WTC11 (cell line): ENCODE measurements at places on chromosomes 7 and 10.

DNA sequence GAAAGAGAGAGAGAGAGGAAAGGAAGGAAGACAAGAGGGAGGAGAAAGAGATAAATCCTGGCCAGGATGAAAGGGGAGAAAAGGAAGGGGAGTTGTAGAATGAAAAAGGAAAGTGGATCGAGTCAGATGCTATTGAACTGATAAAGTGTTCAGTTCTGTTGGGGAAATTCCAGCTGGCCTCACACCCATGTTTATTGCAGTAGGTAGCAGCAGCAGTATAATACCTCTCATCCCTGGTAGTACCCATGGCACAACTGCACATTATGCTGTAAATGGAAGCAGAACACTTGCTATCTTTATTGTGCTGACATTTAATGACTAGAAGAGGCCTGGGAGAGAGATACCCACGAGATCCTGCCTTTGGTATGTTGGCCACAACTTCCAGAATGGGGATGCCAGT lies 178.1 kb downstream of the EVX1 start:
- no peak for DNase-seq

GRCh38 chr10:61894133-61894532 lies 7.4 kb upstream of the ARID5B start:
- DNase-seq: no peak

GRCh38 chr10:89853781-89854191 lies 152.4 kb downstream of the KIF20B start:
- DNase-seq: peak; percentile 81

- DNase-seq: no peak
These were observed 5.9 kb upstream of the SUN1 start for GRCh38 chr7:826230-826917.

DNA sequence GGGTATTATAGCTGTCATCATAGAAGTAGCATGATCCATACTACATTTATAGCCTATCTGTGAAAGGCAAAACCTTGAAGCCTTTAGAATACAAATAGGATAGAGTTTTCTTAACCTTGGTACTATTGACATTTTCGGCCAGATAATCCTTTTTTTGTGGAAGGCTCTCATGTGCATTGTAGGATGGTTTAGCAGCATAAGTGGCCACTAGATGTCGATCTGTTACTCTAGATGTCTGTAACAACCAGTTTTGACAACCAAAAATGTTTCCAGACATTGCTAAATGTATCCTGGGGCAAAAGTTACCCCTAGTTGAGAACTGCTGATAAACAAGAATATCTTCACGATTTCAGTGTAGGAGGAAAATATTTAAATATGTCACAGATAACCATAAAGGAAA lies 319.4 kb upstream of the GALNT17 start:
- no peak for DNase-seq

- DNase-seq: no peak
These were observed 24.8 kb downstream of the TBC1D12 start for GRCh38 chr10:94427166-94427565.

DNA sequence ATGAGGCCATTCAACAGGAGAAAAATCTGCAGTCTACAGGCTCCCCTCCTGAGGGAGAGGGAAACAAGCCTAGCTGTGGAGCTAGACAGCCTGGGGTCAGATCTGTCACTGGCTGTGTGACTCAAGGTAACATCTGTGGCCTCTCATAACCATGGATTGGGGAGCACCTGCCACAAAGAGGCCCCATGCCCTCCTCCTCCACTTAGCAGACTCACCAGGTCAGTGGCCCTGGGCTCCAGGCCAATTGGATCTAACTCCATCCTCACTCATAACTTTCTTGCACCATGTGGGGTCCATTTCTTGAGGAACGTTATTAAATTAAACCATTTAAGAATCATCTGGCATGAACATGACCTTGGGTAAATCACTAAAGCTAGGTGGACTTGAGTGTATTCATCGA lies 1.8 kb downstream of the GDF10 start:
- DNase-seq: no peak

DNA sequence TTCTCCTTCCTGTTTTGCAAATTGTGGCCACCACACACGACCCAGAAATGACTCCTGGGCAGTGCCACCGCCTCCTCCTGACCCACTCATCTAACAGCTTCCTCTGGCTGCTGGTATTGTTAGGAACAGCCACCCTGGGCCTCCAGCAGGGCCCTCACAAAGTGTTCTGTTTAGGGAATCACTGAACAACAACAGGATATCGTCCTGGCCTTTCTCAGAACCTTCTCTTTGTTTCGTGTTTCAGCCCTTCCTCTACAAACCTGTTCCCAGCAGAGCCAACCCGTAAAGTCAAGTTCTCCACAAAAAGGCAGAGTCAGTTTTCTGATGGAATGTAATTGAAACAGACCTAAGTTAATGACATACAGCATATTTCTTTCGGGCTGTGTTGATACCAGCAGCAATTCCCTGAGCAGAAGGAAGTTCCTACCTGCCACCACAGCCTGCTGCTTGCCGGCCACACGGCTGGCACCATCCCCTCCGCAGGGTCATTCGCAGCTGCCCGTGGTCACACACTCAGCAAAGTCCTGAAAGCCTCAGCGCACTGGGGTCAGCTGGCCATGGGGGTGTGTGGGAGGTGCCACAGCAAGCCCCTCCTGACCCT lies 91.7 kb upstream of the PITRM1 start:
- DNase-seq: no peak

DNA sequence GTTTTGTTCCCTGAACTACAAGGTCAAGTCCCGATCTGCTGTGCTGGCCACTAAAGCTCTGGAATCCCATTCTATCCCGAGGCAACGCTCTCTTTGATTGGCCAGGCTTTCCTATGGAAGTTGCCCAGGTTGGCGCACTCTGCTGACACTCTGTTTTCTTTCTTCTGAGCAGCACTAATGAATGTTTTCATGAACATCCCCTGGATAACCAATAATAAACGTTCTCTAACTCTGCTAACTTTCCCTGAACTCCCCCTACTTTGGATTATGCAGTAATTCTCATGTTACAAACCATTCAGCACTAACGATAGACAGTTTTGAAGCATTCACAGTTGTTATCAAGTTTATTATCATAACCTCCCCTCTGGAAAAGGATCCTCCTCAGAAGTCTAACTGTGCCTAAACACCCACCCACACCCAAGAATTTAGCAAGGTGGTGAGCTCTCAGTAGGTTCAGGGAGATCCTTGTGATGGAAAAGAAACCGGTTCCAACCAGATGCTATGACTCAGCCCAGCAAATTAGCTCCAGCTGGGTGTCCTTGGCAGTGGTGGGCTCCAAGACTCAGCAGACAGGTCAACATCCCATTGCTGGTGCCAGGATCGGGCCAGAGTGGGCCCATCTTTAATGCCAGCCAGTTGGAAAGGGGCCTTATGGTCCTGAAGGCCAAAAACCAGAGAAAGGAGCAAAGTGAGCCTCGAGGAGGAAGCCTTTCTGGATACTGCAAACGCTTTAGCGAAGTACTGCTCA lies 68.4 kb downstream of the CREB3L2 start:
- DNase-seq: no peak

GRCh38 chr7:128841171-128841690 lies 11.0 kb downstream of the FLNC start:
- no peak for DNase-seq

GRCh38 chr7:80678707-80679106 lies 40.3 kb downstream of the CD36 start:
- DNase-seq: no peak

GRCh38 chr10:103280506-103280905 lies 3.6 kb downstream of the INA start:
- DNase-seq: no peak

- DNase-seq: no peak
These were observed 259.0 kb downstream of the WDR37 start for GRCh38 chr10:1315178-1315577.

GRCh38 chr7:26441002-26441521 lies 149.4 kb downstream of the SNX10 start:
- no peak for DNase-seq

DNA sequence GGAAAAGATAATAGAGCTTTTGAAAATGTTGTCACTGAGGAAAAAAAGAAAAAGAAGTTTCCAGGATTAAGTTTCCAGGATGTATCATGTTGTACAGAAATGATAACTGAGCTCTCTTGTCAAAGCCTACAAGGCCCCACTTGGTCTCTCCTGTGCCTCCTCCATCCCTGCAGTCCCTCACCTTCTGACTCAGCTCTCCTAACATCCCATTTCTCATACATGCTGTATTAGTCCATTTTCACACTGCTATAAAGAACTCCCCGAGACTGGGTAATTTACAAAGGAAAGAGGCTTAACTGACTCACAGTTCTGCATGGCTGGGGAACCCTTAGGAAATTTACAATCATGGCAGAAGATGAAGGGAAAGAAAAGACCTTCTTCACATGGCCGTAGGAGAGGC lies 3.8 kb upstream of the DGKI start:
- DNase-seq: no peak

- no peak for DNase-seq
These were observed 22.3 kb upstream of the ARHGAP22 start for GRCh38 chr10:48626986-48627731.

- DNase-seq: no peak
These were observed 37.4 kb upstream of the ABCB4 start for GRCh38 chr7:87512906-87513305.

DNA sequence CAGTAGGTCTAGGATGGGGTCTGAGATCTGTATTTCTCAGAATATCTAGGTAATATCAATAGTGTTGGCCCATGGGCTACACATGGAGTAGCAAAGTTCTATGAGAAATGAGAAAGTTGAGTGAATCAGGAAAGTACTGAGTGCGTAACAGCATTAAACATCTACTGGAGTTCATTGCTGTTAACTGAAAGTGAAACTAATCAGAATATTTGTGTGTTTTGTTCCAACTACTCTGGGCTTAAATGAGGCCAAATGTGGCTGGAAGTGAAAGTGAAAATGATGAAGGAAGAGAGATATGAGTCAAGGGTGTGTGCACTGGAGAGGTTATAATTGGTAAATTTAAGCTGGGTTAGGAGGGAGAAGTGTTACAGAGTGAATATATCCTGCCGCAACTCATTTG lies 46.5 kb downstream of the TMEM106B start:
- no peak for DNase-seq

GRCh38 chr10:22658745-22659410 lies 55.5 kb downstream of the PIP4K2A start:
- no peak for DNase-seq

DNA sequence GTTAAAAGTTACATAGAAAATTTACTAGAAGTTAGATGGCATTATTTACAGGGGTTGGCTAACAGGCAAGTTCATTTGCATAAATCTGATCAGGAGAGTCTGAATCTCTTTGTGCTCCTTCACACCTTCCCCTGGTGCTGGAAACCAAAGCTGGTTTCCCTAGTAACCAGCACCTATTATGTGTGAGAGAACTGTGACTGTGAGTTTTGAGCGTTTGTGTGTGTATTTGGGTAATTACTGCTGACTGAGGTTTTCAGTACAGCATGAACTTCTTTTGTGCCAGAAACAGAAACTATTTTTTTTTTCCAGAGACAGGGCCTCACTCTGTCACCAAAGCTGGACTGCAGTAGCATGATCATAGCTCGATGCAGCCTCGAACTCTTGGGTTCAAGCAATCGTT lies 10.3 kb upstream of the IFIT1B start:
- no peak for DNase-seq

- DNase-seq: peak; percentile 36
These were observed 892 bp downstream of the CRHR2 start for GRCh38 chr7:30681331-30681797.
